ENCODE measurements at places on chromosomes 3 and 15.
A peak's percentile ranks its signal among the peaks of the same experiment; 100 is the strongest.

DNA sequence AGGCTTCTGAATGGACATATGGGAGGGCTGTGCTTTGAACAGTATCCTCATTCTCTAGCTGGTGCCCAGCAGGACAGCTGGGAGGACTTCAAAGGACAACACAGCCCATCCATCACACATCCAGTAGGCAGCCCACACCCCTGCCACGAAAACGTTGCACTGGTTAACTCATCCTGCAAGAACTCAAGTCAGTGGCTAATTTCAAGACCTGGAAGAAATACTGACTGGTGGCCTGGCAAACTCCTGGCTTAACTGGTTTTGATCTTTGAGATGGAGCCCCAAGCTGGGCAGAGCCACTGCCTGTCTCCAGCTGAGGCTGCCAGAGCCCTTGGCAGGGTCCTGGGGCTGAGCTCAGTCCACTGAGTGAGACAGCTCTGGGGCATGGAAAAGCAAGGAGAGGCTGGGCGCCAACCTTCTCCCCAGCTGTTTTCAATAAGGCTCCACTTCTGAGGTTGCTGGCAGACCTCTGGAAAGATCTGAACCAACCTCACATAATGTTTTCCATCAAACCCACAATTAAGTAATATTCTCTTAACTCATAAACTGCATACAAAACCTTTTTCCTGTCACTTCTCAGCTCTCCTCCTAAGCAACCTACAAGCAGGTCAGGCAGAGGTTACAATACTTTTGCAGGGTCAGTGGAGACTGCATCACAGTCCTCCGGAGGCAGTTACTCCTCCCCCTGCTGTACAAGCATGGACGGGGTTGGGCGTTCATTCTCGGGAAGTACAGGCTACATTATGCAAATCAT, 110.3 kb downstream of the MYLK start:
- DNase-seq: no peak

GRCh38 chr3:55180161-55180560, 252.3 kb upstream of the LRTM1 start:
- DNase-seq: no peak

DNA sequence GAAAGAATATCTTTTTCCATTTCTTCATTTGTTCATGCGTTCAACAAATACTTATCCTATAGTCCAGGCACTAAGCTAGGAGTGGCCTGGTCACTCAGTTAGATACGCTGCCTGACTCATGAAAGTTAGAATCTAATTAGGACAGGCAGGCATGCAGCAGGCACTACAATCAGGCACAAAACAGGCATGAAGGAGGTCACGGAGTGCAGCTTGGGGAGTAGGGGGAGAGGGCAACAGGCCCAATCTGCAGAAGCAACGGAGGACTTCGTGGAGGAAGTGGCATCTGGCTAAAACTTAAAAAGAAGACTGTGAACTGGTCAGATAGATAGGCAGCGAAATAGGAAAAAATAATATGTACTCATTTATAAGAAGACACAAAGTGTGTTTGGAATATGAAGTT, 420.9 kb downstream of the MAGI1 start:
- DNase-seq: no peak

DNA sequence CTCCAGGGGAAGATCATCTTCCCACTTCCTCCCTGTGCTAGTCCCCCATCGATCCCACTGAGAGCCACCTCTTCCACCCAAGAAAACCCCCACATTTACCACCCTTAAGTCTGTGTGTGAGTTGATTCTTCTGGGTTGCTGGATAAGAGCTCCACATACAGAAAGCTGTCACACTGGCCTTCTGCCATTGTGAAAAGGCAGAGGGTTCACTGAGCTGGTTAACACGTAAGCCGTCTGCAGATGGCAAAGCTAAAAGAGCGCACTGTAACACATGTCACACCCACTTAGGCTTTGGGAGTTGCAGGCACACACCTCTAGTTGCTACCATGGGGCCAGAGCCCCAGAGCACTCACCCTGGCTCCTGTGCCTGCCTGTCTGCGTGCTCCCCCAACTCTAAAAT, 309.8 kb upstream of the LRRC3B start:
- peak; percentile 79 for DNase-seq

DNA sequence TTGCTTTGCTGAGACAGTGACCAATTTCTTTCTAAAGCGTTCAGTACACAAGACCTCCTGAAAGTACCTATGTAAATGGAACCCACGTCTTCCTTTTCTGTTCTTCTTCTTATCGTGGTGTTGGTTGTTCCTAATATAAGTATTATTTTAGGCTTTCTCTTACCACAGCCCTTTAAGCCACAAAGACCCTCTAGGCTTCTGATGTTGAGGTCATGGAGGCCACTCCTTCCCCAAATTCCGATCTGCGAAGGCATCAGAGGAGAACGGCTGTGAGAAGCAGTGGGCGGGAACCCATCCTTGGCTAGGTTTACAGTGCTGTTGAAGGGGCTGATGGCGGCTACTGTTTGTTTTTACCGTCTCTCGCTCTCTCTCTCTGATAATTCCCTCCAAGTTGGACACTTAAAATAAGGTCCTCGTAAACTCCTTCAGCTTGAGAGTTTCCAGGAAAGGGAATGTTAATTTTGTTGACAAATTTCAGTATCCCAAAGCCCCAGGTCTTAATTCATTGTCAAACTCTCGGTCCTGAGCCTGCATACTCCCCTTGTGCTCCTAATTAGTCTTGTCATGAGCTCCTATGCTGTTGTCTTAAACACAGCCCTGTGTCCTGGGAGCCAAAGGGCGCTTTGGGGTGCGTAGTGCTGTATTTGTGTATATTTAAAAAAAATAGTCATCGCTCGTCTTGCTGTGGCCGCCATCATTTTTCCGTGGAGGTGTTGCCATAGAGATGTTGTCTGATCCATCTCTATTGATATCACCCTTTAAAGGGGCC, 178.8 kb downstream of the OPA1 start:
- DNase-seq: no peak

- DNase-seq: no peak
Measured at GRCh38 chr15:97077975-97078374, 747.5 kb downstream of the NR2F2 start.

- no peak for DNase-seq
Measured at GRCh38 chr3:41673650-41674049, 288.3 kb downstream of the ULK4 start.

DNA sequence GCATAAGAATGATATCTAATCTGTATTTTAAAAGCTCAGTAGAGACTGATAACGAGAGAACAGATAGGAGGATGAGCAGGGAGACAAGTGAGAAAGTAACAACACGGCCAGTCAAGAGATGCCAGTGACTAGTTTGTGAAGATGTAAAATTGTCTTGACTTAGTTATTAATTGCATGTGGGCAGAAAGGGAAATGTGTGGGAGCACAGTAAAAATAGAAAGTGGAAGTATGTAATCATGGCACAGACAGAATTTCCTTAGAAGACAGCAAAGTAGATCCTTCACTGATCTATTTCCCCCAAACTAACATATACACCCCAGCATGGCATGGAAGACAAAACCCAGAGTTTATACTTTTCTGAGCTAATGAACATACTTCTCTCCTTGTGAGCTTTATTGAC, 344.5 kb downstream of the FGF12 start:
- DNase-seq: no peak

DNA sequence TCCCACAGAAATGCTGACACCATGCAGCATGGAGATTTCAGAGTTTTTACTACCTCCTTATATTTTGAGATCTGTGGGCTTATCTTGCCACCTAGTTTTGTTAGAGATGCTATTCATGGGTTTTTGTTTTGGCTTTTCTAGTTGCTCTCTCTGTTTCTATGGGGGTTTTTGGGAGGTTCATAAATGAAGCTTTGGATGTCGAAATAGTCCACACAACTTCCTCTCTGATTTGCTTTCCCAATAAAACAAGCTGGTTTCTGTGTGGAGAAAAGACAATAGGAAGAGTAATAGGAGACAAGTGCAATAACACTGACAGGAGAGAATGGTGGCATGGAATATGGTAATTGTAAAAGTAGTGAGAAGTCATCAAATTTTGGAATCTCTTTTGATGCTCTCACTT, 106.8 kb upstream of the GPR149 start:
- DNase-seq: no peak

DNA sequence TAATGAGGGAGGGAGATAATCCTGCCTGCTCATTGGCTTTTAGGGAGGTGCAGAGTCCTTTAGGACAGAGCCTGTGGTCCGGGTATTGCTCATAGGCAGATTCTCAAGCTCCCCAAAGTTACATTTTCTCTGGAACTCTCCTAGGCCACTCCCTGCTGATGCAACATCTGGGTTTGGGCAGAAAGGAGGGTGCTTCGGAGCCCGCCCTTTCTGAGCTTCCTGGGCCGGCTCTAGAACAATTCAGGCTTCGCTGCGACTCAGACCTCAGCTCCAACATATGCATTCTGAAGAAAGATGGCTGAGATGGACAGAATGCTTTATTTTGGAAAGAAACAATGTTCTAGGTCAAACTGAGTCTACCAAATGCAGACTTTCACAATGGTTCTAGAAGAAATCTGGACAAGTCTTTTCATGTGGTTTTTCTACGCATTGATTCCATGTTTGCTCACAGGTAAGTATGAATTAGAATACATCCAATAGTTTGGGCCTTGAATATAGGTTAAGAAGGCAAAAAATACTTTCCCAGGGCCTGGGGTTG, at the start of gene IL20RB:
Gene IL20RB, plus strand, starts transcription at position 233 of the 538 bp plus-strand sequence. Its CDS starts 131 bp downstream, at position 364.
- DNase-seq: no peak

DNA sequence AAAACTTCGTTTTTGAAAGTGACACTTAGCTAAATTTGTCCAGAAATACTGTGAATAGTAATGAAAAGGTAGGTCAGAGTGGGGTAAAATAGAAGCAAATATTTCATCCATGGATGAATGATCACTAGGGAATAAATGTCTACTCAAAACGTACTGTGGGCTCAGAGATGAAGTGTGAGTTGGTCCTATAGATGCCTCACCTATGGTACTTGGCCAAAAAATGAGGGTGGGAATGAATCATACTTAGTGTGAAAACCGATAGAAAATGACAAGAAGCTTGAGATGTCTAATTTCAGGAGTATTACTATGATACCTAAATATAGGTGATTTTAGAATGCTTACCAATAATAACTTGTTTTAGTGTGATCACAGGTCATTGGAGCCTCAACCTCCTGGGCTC, 155.9 kb downstream of the GMNC start:
- no peak for DNase-seq

Data from cerebellar cortex (tissue), 1 donor.